Dorsolateral prefrontal cortex (tissue), 122 donors: ENCODE measurements at places on chromosomes 5 and 9. TPM values are rescaled to one million over a fixed set of nuclear protein-coding genes. Genes with fewer than 3 reads are reported as not detected.

The TMC1 gene
- 1.9 TPM for total RNA-seq

The MCTP1 gene
- 96.9 TPM for total RNA-seq

The SPINK6 gene
- total RNA-seq: not detected

The LURAP1L gene
- total RNA-seq: 5.8 TPM

The IFNA21 gene
- total RNA-seq: not detected

The TAF11L5 gene
- total RNA-seq: not detected

The ZNG1F gene
- 24.3 TPM for total RNA-seq

The TLN1 gene
- total RNA-seq: 131 TPM

The AQP3 gene
- total RNA-seq: 3.2 TPM

The OLFM1 gene
- total RNA-seq: 597 TPM

The RASEF gene
- total RNA-seq: 1.8 TPM

The MTMR12 gene
- total RNA-seq: 45.0 TPM

GRCh38 chr9:94894094-94894699 is 167.7 kb downstream of the AOPEP start:
- DNase-seq: no peak

GRCh38 chr9:12289711-12290110 is 403.5 kb upstream of the TYRP1 start:
- DNase-seq: no peak

GRCh38 chr9:112717661-112718331 is at the start of gene INIP:
INIP (minus strand) TSS chr9:112718117; CDS start chr9:112716485, 1,632 bp downstream.
- DNase-seq: peak; percentile 96

DNA sequence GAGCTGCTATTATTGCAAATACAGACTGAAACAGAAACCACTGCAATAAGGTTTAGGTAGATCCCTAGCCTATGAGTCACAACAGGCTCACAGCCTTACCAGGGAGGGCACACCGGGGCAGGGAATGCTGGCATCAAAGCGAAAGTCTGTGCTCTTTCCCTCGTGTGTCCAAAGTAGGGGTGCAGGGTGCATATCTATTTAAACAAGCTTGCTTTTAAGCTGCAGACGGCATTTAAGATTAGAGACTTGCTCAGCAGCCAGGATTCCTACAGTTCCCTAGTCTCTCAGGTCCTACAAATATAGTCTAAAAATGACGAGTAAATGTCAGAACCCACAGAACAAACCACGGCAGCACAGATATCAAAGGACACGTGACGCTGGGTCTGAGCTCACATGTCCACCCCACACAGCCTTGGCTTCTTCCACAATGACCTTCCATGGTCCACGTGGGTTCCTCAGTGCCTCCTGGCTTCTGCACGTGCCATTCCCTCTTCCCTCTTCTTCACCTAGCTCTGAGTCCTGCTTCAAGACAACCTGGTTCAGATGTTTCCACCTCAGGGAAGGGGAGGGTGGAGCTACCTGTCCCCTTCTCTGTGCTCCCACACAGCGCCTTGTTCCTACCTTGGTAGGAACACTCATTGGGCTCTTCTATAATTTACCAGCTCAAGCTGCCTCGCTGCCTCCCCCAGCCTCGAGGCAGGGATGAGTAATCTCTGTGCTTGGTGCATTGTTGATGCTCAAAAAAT is 193.2 kb downstream of the MAPKAP1 start:
- DNase-seq: no peak

DNA sequence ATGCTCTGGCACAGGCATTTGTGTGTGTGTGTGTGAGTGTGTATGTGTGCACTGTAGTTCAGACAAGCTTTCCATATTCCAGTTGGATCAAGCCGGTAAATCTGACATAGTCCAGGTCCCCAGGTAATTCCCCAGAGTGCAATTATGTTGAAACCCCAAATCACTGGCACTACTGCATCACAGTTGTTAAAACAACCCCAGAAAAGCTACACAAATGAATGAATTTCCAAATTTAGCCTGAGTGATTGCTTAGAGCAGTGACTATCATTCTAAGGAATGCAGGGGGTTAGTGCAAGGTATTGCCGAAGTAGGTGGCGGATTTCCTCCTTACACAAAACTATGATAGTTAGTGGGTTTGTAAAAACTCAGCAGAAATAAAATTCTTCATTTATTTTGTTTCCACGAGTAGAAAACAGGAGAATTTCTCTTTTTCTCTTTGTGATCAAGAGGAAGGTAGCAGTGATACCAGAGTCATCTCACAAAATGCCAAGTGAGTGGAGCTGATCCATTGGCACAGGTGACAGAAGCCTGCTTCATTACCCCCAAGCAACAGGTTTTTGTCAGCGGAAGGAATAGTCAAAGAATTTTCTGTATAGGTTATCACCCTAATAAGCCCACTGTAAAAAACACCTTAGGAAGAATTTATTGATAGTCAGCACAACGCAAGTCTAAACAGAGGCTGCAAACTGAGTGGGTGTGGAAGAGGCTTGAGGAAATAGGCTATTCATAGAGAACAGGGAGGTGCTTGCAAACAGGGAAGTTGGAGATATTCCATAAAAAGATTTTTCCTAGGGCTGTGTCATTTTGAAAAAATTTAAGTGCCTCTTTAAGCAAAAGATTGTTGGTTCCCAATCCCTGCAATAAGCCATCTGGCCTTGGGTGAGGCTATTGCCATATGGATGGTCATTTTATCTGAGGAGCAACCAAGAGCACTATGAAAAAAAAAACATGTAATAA is 385.1 kb downstream of the CHSY3 start:
- DNase-seq: no peak

DNA sequence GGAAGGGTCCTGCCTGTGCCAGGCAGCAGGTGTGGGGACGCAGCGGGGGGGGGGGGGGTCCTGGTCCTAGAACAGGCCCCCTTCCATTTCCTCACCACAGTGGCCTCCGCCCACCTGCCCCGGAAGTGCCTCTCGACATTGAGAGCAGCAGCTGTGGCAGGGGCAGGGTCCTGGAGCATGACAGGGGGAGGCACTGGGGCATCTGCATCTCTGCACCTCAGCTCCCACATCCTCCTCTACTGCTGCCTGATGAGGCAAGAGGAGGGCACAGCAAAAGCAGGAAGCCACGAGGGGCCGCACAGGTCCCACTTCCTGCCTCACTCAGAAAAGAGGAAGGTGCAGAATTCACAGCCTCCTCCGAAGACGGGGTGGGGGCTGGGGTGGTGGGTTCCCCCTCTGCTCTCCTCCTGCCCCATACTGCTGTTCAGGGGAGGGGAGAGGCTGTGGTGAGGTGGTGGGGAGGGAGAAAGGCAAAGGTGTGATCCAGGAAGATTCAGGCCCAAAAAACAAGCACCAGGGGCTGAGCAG is 14.8 kb downstream of the AKNA start:
- DNase-seq: peak; percentile 52

- no peak for DNase-seq
Measured at GRCh38 chr9:6605202-6605601, 40.3 kb downstream of the GLDC start.

- no peak for DNase-seq
Measured at GRCh38 chr9:3043369-3043768, 199.5 kb upstream of the PUM3 start.

DNA sequence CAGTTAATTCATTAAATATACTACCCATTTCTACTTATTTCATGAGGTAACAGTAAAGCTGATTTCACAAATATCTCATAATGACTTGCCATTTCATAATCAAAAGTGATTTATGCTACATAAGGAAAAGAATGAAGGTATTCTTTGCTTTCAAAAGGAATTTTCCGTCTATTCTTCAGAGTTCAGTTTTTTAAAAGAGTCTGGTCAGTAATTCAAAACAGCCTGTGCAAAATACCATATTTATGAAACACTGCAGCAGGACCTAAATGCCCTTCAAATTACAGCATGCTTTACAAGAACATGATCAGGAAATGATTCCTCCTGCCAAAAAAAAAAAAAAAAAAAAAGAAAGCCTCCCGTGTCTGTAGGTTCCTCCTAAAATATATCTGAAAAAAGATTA is 154.7 kb downstream of the KIAA0825 start:
- no peak for DNase-seq

DNA sequence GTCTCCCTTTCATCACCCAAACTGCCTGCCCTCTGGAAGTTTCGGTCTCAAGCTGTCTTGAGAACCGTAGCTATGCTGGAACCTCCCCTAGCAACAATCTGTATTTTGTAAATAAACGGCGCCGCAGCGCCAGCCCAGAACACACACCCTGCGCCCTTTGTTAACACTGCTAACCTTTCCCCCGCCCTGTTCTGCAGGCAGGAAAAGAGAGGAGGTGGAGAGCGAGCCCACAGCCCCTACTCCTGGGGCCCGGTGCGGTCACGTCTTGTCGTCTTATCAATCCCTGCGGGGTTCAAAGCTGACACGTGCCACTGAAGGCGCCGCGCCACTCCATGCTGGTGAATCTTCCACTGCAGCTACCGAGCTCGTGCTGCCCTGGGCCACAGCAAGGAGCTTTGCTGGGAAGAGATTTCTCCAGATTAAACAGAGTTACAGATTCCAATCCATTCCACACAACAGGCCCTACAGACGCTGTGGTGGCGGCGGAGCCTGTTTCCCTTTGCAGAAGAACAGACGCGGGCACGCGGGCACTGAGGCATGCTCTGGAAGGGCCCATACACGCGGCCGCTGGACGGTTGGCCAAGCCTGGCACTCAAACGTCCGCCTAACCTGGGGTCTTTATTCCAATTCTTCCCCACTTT is 25.3 kb downstream of the ZDHHC11B start:
- no peak for DNase-seq

- no peak for DNase-seq
Measured at GRCh38 chr5:56080375-56081052, 85.8 kb upstream of the IL6ST start.

DNA sequence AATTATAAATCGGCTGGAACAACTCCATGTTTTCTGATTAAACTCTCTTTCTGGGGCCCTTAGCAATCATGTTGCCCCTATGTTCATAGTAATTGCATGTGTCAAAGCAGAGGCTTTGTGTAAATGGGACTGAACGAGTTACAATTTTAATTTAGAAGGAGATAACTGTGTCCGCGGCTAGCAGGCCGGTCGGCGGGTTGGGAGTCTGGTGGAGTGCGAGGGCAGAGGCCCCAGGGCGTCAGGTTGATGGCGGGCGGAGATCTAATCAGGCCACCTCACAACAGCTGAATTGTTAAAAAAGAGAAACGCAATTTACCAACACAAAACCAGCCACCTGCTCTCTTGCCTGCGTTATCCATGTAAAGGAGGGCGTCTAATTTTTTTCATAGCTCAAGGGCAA is 134.9 kb upstream of the LPCAT1 start:
- peak; percentile 30 for DNase-seq
